ENCODE measurements at places on chromosomes 4 and X.

- DNase-seq, result no peak
These were observed 102.1 kb upstream of the VAMP7 start for GRCh38 chrX:155778844-155779553.

DNA sequence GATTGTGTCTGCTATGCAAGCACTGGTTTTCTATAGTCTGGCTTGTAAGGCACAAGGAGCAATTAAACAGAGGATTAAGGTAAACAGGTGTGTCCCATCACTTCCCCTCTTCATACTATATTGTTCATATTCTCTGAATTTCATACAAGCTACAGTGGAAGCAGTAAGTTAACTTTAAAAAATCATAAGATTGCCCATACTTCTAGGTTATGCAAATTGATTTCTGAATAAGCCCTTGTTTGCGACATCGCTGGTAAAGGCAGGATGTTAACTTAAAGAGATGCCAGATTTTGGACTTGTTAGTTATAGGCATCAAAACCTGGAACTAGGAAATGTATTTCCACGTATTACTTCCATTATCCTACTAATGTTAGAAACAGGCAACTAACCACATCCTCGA is 1.0 kb upstream of the TMEM131L start:
- no peak for DNase-seq

- no peak for DNase-seq
These were observed 1.0 kb downstream of the PNMA3 start for GRCh38 chrX:153057281-153057680.

DNA sequence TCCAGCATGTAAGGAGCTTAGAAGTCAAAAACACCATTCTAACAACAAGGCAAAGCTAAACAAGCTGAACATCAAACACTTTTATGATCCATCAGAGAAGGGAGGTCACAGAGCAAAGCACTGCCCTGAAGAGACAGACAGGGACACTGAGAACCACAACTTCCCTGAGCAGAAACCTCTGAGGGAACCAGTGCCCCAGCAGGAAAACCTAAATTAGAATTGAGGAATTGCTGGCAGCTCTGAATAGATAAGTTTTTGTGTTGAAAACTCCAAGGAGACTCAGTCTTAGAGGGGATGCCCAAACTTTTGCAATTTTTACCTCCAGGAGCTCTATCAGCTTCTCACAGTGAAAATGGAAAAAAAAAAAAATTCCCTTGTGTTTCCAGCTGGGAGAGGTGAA is 83.0 kb upstream of the MAPK10 start:
- no peak for DNase-seq

DNA sequence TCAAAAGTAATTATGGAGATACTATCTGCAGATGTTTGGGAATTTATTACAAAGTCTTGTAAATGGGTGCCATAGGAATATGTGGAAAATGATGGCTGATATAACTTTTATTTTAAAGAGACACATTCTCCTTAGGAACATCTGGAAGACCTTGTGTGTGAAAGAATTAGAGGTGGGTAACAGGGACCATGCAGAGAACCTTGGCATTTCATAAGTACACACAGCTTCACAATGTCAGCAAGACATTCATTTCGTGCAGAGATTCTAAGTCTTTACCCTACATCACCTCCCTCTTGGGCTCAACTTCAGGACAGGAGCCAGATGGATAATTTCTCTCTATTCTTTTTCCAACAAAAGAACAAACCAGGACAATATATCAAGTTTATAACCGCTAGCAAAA is 458.1 kb upstream of the INTU start:
- DNase-seq, result no peak

GRCh38 chr4:116796022-116796421 is 289.4 kb downstream of the TRAM1L1 start:
- no peak for DNase-seq

DNA sequence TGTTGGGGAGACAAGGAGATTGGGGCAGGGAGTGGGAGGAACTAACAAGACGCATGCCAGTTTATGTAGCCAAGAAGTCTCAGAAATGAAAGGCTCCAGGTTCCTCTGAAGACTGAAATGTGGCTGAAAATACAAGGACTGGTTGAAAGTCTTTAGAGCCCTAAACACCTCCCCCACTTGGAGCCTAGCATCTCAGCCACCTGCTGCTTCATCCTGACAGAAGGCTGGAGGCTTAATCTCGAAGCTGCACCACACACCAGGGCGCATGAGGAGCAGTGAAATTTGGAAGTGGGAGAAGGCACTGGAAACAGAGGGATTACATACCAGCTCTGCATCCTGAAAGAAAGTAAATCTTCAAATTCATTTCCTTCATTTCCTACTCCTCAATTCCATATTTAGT is 160.7 kb upstream of the FTHL17 start:
- DNase-seq, result no peak

DNA sequence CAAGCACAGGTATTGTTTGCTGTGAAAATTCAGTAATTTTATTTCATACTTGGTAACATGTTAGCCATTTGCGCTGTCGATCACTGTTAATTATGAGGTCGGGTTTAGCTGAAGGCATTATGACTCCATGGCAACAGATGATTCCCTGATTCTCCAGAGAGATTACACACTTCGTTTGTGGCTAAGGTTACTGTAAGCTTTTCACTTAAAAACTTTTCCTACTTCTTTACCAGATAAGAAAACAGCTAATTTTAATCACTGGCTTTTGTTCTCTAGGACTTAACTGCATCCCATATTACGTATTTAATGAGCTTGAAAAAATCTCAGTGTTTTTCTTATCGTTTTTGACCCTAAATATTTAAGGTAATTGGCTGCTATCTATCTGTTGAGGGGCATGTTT is 2.1 kb downstream of the GSTCD start:
- no peak for DNase-seq

- DNase-seq, result no peak
These were observed 188.5 kb upstream of the FTHL17 start for GRCh38 chrX:31260351-31260750.

- no peak for DNase-seq
These were observed 166.4 kb upstream of the SFRP2 start for GRCh38 chr4:153955327-153955726.

DNA sequence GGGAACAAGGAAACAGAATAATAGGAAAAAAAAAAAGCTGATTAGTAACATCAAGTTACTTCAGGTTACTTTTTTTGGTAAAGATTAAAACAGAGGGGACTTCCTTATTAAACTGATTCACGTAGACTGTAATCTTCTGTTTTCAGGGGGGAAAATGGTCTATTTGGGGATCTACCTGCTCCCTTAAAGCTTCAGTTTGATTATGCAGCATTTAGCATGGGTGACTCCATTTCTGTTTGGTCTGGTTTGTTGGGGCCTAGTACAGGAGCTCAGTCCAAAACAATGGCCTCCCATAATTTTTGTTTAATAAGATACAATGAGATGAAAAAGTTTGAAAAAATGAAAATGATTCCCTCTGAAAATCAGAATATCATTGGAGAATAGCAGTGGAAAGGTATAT is 34.6 kb downstream of the TEC start:
- DNase-seq, result no peak

DNA sequence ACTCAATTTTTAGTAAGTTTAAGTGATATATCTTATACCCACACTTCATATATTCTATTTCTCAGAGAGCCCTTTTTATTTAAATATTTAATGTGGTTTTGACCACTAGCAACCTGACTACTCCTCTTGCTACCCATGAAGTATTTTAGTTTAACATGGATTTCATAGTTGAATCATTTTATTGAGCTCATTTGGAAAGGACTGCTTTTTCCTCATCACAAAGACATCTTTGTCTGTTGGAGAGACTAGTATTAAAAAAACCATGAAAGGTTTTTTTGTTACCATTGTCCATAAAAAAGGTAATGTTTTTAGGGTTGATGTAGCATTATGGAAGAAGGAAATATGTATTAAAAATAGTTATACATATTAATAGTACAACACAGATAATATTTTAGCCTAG is 139.5 kb downstream of the RAPGEF2 start:
- no peak for DNase-seq

DNA sequence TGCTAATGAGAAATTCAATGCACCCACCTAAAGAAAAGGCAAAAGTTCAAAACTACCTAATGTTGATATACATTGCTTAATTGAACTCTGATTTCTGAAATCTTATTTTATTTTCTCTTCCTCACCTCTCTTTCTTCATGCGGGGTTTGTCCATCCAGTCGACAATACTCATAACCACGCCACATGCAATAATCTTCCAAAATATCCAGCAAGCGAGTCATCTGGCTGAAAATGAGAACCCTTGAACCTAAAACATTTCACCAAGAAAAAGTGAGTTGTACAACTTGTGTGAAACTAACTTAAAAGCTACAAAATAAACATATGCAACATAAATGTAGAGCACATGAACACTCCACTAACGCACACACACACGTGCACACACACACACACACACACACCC is 26.7 kb downstream of the SMARCA1 start:
- no peak for DNase-seq

DNA sequence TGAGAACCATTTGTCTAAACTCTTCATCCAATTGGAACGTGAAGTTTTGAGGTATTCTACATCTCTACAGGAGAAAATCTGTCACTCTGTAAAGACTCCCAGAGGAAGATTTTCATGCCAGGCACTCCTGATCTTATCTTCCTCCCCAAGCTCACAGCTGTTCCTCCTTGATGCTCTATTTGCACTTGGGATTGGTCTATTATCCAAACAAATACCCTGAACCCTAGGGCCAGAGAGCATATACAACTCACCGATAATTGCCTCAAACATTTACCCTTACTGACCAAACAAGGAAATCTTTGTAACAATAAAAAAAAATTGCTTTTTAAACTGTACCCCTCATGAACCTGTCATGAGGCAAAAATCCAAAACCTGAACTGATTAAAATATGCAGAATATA is 372.7 kb downstream of the SH2D1A start:
- DNase-seq, result no peak

DNA sequence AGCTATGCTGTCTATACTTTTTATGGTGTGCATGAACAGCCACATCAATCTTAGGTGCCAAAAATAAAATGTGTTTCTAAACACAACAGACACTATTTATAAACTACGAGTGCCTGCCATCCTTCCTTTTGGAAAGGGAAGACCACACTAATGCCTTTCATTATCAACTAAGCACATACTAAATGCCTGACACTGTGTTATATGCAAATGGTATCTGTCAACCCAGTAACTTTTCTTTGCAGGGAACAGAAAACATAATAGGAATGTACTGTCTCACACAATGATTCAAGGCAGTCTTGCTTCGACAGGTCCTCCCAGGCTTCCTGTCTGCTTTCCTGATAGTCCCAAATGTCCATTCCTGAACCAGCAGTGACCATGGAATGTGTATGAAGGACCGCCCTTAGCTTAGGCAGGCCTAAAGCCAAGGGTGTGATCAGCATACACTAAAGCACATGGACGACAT is 43.8 kb downstream of the ADGRA3 start:
- DNase-seq, result no peak

- no peak for DNase-seq
These were observed 219.1 kb downstream of the ZNF674 start for GRCh38 chrX:46326161-46326560.

DNA sequence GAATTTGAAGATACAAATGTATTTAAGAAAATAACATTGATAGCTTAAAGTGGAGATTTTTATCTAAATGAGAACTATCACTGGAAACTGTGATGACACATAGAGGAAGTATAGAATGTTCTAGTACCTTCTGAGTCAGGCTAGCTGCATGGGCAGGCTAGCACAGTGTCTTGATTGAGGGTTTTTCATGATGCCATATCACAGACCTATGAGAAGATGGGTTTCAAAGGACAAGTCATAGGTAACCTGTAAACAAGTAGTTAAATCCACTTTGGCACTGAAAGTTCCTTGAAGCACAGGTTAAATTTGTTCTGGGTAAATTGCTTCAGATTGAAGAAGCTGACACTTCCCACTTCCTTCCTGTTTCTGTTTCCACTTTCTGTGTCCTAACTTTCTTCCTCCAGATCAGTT is 48.2 kb upstream of the CDKN2AIP start:
- no peak for DNase-seq

DNA sequence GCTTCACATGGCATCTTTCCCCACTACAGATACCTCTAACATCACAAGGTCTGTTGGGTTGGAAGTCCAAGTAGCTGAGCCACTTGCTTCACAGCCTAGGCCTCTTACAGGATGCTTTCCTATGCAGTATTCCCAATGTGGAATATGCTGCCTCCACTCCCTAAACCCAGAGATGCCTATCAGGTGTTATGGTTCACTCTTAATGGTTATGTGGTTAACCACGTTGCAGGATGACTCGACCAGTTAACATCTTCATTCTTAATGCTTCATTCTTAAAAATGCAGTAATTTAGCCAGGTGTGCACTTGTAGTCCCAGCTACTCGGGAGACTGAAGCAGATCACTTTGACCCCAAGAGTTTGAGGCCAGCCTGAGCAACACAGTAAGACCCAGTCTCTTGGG is 24.2 kb downstream of the HAUS3 start:
- DNase-seq, result no peak

GRCh38 chrX:55028040-55028439 is 2.7 kb downstream of the ALAS2 start:
- no peak for DNase-seq

- no peak for DNase-seq
These were observed 413.8 kb downstream of the FAT4 start for GRCh38 chr4:125728568-125728967.

DNA sequence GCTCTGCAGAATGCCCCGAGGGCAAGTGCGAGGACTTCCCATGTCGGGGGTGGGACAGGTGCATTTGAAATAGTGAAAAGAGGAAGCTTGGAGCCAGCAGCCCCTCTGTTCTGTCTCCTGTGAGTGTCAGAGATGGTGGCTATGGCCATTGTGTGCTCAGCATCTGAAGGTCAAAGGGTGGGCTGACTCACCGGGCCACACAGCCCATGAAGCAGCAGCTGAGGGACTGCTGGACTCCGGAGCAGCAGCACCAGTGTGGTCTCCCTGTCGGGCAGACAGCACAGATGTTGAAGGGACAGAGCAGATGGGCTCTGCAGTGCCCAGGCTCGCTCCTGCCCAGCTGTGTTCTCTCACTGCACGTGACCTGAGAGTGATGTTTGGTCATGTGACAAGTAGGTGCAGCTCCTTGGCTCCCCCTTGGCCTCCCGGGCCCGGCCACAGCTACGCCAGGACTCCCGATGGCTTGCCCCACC is 53.5 kb downstream of the TBC1D14 start:
- DNase-seq, result no peak

- no peak for DNase-seq
These were observed 459.6 kb downstream of the AFF2 start for GRCh38 chrX:148960060-148960459.

- DNase-seq, result no peak
These were observed 164.6 kb downstream of the PRKX start for GRCh38 chrX:3548765-3549391.

DNA sequence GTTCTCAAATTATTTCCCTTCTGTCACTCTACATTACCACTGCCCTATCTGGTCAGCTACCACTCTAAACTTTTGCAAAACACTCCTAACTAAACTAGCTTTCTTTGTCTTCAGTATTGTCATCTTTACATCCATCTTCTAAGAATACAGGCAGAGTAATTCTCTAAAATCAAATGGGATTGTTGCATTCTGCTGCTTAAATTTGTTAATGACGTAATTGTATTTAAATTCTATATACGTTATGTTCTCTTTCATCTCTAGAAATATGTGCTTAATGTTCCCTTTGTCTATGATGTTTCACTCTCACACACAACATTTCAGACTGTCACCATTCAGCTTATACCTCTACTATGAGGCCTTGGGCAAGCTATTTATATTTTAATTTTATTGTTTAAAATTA is 1041.1 kb upstream of the POU3F4 start:
- no peak for DNase-seq

- no peak for DNase-seq
These were observed 5.7 kb downstream of the NSG1 start for GRCh38 chr4:4392501-4393183.

- no peak for DNase-seq
These were observed 73.6 kb upstream of the MAOA start for GRCh38 chrX:43582540-43582913.

Data from right lobe of liver (tissue), 6 donors.